ENCODE measurements at places on chromosomes 6 and 20.

- H3K4me1 ChIP-seq = peaks cover 25% of the 10 kb centered on the region
- H3K4me3 ChIP-seq = no peak overlapping the region
- H3K27me3 ChIP-seq = peaks cover 16% of the 10 kb centered on the region
- H3K27ac ChIP-seq = no peak overlapping the region
- no peak for DNase-seq
These were observed 3.2 kb downstream of the ACTR5 start for GRCh38 chr20:38751360-38751976.

DNA sequence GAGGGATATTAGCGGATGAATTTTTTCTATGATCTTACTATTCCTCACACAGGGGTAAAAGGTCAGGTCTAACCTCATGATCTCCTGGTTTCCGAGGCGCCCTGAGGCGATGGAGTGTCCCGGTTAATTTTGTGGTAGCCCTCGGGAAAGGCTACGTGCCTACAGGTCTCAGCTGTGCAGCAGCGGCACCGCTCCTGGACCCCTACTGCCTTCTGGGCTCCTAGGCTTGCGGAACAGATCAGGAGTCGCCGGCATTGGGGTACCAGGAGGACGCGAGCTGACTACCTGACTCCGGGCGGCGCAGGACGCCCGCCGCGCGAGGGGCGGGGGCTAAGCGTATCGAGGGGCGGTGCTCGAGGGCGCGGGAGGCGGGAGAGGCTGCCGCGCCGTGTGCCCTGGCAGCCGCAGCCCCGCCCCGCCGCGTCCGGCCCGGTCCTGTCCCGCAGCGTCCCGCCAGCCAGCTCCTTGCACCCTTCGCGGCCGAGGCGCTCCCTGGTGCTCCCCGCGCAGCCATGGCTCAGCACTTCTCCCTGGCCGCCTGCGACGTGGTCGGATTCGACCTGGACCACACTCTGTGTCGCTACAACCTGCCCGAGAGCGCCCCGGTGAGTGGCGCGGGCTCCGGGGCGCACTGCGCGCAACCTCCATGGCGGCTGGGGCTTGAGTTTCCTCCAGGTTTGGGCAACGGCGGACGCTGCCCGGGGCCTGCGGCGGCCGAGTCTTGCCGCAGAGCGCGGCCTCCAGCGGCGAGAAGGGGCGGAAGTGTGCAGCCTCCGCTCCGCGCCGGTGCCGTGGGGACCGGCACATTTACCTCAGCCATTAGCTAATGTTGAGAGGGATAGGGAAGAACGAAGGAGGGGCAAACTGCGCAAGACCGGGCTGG lies at the start of gene NT5DC1:
TSS of gene NT5DC1 (plus strand) at position 435 of the 883 bp plus-strand sequence. CDS start at position 513, 78 bp downstream.
- H3K36me3 ChIP-seq = peaks cover 11% of the 10 kb centered on the region
- peaks cover 54% of the 10 kb centered on the region for H3K4me1 ChIP-seq
- peak; percentile 85 for DNase-seq
- H3K27me3 ChIP-seq = peaks cover 9% of the 10 kb centered on the region
- H3K27ac ChIP-seq = peak within 1 kb of the TSS; percentile 97
- peak within 1 kb of the TSS; percentile 95 for H3K4me3 ChIP-seq

- H3K4me3 ChIP-seq = no peak overlapping the region
- no peaks in the 10 kb centered on the region for H3K36me3 ChIP-seq
These were observed 122.3 kb downstream of the BANF2 start for GRCh38 chr20:17822039-17822438.

DNA sequence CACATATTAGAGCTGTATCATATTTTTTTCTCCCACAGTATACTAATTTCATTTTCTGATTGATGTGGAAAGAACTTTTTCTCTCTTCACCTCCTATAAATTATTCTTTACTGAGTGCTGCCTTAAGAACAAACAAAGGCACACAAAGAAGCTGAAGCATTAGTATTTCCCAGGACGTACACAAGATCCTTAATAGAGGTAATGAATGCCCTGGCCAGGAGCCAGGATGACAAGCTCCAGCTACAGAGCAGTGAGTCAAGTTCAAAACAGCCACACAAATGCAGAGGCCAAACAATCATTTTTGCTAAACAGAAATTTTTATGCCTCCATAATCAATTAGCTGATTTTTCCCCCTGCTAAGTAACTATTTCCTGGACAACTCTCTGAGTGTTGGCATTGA lies 639.6 kb downstream of the EPHA7 start:
- H3K4me1 ChIP-seq = peaks cover 3% of the 10 kb centered on the region
- DNase-seq = no peak
- H3K27ac ChIP-seq = no peak overlapping the region

- H3K4me1 ChIP-seq = peaks cover 32% of the 10 kb centered on the region
- no peak for DNase-seq
- H3K27ac ChIP-seq = peak overlapping the region; percentile 41
- peaks cover 3% of the 10 kb centered on the region for H3K27me3 ChIP-seq
- H3K4me3 ChIP-seq = no peak overlapping the region
These were observed 120.8 kb upstream of the PTPN1 start for GRCh38 chr20:50389438-50389807.

- no peaks in the 10 kb centered on the region for H3K4me1 ChIP-seq
- no peak for DNase-seq
- peaks cover 26% of the 10 kb centered on the region for H3K36me3 ChIP-seq
- no peaks in the 10 kb centered on the region for H3K27me3 ChIP-seq
These were observed 14.5 kb downstream of the TMX4 start for GRCh38 chr20:8005033-8005432.

DNA sequence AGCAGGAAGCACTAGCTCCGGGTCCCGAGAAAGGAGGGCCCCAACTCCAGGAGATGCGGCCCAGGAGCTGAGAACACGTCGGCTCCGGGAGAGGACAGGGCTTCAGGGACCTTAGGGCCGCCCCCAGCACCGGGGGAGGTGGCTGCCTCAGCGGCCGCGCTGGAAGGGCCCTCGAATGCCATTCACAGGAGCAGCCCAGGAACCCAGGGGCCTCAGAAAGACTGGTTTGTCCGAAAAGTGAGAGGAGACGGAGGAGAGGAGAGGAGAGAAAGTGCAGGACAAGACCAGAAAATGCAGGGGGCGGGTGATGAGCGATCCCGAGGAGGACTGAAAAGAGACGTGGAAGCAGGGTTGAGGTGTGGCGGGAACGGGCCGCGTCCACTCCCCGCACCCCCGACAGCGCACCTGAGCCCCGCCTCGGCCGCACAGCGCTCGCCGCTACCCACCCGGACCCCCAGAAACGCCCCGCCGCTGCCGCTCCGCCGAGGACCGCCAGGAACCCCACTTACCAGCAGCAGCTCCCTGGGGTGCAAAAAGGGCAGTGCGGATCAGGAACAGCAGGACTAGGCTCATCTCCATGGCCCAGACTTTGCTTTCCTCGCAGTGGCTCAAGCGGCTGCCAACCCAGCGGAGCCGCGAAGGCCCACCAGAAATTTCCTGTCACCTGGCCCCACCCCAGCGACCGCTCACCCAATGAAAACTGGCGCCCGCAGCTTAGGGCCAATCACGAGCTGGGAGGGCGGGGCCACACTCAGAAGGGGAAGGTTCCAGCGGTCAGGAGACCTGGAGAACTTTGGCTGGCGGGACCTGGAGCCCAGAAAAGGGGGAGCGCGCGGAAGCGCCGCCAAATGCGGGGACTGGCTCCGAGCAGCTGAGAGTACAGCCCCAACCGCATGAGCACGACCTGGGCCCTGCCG lies 25.4 kb downstream of the HLA-F start:
- H3K4me3 ChIP-seq = peak overlapping the region; percentile 87
- H3K27me3 ChIP-seq = peaks cover 93% of the 10 kb centered on the region
- H3K36me3 ChIP-seq = no peaks in the 10 kb centered on the region
- peak; percentile 92 for DNase-seq
- peaks cover 38% of the 10 kb centered on the region for H3K4me1 ChIP-seq

GRCh38 chr6:133682506-133683307 lies 206.2 kb upstream of the TCF21 start:
- H3K4me3 ChIP-seq = no peak overlapping the region
- H3K27me3 ChIP-seq = peaks cover 3% of the 10 kb centered on the region
- no peak overlapping the region for H3K27ac ChIP-seq
- no peaks in the 10 kb centered on the region for H3K36me3 ChIP-seq
- no peaks in the 10 kb centered on the region for H3K4me1 ChIP-seq

DNA sequence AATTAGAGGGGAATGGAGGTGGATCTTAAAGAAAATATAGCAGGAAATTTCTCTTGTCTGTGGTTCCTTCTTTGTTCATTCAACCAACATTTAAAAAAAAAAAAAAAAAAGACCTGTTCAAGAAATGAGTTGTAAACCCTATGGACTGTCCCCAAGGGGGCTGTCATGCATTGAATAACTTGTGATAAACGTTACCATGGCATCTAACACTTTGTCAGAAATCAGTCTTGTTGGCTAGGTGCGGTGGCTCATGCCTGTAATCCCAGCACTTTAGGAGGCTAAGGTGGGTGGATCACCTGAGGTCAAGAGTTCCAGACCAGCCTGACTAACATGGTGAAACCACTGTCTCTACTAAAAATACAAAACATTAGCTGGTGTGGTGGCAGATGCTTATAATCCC lies 381.7 kb downstream of the BCKDHB start:
- no peak for DNase-seq
- no peaks in the 10 kb centered on the region for H3K4me1 ChIP-seq
- H3K27ac ChIP-seq = no peak overlapping the region

GRCh38 chr6:37862992-37863391 lies 43.5 kb downstream of the ZFAND3 start:
- DNase-seq = no peak
- H3K4me1 ChIP-seq = peaks cover 9% of the 10 kb centered on the region
- H3K4me3 ChIP-seq = no peak overlapping the region

DNA sequence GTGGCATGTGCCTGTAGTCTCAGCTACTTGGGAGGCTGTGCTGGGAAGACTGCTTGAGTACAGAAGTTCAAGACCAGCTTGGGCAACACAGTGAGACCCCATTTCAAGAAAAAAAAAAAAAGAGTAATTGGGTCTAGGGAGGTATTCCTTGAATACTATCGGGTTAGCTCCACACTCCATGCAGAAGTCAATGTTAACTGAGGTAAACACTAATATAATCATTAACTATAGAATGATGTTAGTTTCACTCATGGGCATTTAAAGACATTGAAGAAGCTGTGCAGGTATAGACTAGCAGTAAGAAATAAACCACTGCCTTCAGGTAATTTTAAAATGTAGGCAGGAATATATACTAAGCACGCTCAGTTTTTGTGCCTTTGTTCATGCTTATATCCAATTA lies 32.6 kb downstream of the MDN1 start:
- DNase-seq = no peak
- H3K36me3 ChIP-seq = peaks cover 67% of the 10 kb centered on the region
- no peak overlapping the region for H3K27ac ChIP-seq
- no peaks in the 10 kb centered on the region for H3K27me3 ChIP-seq

DNA sequence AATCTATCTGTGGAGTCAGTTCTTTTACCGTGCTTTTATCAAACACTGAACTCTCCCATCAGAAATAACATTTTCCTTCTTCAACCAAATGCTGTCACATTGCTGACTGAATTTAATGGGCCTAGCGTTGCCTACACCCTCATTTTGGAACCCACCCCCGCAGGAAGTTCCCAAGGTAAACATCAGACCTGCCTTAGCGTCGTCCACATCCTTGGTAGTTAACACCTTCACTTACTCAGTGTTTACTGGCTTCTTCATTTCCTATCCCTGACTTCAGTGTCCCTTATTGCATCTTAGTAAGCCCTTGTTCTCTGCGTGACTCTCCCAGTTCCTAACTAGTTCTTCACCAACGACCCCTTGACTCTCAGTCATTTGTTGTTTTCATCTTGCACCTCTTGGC lies 491.4 kb upstream of the SOX4 start:
- H3K27ac ChIP-seq = peak overlapping the region; percentile 21
- no peak for DNase-seq
- H3K36me3 ChIP-seq = peaks cover 4% of the 10 kb centered on the region
- peaks cover 42% of the 10 kb centered on the region for H3K4me1 ChIP-seq
- H3K4me3 ChIP-seq = no peak overlapping the region
- no peaks in the 10 kb centered on the region for H3K27me3 ChIP-seq

DNA sequence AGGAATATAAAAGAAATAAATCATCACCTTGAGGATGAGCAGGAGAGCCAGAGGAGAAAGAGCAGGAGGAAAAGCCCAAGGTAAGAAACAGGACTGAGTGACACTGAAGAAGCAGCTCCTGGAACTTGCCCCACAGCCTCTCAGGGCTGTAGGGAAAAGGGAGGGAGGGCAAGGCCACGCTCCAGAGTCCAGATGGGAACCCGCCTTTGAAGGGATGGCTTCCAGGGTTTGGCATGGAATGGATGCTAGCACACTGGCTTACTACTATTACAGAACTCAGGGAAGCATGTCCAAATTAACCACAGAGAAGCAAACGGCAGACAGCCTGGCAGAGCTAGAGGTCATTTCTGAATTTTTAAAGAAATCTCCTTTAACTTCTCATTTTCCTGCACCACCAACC lies 26.8 kb downstream of the RALGAPA2 start:
- peaks cover 6% of the 10 kb centered on the region for H3K27me3 ChIP-seq
- no peak for DNase-seq
- H3K36me3 ChIP-seq = peaks cover 10% of the 10 kb centered on the region
- no peak overlapping the region for H3K27ac ChIP-seq
- H3K4me3 ChIP-seq = no peak overlapping the region

DNA sequence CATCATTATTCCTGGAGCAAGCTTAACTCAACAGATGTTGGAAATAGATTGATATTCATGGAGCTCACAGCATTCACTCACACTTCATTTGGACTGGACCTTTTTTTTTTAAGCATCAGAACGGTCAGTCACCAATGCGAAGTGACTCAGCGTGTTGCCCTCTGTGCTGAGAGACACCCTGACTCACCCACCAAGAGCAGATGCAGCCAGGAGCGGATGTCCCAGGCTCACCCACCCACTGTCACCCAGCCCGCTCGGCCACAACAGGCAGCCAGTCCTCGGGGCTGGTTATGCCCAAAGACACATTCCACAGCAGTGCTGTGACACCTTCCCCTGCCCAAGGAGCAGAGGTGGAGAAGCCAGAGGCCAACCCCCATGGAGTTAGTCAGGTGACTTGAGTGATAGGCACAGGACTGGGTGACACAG lies 15.7 kb downstream of the RNASET2 start:
- peaks cover 18% of the 10 kb centered on the region for H3K4me1 ChIP-seq
- H3K36me3 ChIP-seq = peaks cover 57% of the 10 kb centered on the region
- DNase-seq = no peak
- H3K27ac ChIP-seq = no peak overlapping the region
- peaks cover 3% of the 10 kb centered on the region for H3K27me3 ChIP-seq

- H3K27me3 ChIP-seq = no peaks in the 10 kb centered on the region
- H3K36me3 ChIP-seq = no peaks in the 10 kb centered on the region
- no peak overlapping the region for H3K27ac ChIP-seq
- no peak for DNase-seq
These were observed 20.7 kb upstream of the AMD1 start for GRCh38 chr6:110853754-110854477.

- DNase-seq = no peak
- H3K27ac ChIP-seq = no peak overlapping the region
- no peak overlapping the region for H3K4me3 ChIP-seq
- H3K4me1 ChIP-seq = peaks cover 7% of the 10 kb centered on the region
- no peaks in the 10 kb centered on the region for H3K27me3 ChIP-seq
These were observed 87.8 kb downstream of the CTNNBL1 start for GRCh38 chr20:37781626-37782025.
